ENCODE measurements at places on chromosomes 1 and 21.

GRCh38 chr1:183039985-183040447 lies 16.8 kb downstream of the LAMC1 start:
- DNase-seq = peak; percentile 72

DNA sequence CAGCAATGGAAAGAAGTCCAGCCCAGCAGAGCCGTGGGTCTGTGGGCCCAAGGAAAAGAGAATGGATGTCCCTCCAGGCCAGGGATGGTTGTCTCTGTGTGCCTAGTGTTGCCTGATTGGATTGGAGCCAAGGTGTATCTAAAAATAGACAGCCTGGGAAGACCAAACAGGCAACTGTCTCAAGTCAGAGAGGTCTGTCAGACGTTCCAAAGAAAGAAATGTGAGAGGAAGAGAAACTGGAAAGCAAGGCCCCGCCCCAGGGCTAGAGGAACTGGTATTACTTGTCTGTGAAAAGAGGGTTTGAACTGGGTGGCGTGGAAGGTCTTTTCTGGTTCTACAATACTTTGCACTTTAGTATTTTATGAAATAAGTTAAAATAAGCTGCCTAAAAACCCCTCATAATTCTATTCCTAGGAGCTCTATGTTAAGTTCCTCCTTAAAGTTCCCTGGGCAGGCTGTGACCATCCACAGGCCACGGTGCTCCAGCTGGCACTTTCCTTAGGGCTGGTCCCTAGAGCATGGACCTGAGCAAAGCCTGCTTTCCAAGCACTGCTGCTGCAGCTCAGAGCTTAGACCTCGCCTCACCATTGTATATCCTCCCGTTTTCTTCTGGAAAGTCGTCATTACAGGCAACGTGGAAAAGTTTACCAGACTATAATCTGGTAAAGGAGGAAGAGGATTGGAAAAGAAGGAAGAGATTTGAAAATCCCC lies 151.6 kb downstream of the DISC1 start:
- peak; percentile 91 for DNase-seq

- no peak for DNase-seq
These were observed 209.0 kb downstream of the DYRK1A start for GRCh38 chr21:37575580-37575979.

DNA sequence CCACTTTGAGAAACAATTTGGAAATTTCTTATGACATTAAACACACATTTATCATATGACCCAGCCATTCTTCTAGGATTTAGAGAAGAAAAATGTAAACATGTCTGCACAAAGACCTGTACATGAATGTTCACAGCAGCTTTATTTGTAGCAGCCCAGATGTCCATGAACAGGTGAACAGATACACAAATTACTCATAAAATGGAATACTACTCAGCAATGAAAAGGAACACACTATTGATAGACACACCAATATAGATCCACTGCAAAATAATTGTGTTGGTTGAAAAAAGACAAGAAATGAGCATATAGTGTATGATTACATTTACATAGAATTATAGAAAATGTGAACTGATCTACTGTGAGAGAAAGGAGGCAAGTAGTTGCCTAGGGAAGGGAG lies 26.1 kb downstream of the ARHGEF11 start:
- no peak for DNase-seq

DNA sequence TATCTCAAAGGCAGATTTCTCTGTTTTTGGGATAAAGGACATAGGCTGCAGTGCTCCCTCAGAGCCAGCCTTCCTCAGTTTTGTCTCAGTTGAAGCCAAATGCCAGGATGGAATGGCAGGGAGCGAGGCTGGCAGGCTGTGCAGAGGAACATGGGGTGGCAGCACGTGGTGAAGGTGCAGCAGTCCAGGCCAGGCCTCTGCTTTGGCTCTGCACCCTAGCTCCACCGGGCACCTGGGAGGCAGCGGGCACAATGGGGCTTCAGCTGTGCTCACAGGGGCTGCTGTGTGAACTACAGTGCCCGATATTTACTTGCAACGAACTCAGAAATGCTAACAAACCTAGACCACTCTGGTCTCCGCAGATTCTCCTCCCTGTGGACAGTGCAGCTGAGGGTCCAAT lies 319.6 kb downstream of the ZNF326 start:
- DNase-seq = no peak

- no peak for DNase-seq
These were observed 122.6 kb upstream of the PPP2R5A start for GRCh38 chr1:212162635-212163034.

DNA sequence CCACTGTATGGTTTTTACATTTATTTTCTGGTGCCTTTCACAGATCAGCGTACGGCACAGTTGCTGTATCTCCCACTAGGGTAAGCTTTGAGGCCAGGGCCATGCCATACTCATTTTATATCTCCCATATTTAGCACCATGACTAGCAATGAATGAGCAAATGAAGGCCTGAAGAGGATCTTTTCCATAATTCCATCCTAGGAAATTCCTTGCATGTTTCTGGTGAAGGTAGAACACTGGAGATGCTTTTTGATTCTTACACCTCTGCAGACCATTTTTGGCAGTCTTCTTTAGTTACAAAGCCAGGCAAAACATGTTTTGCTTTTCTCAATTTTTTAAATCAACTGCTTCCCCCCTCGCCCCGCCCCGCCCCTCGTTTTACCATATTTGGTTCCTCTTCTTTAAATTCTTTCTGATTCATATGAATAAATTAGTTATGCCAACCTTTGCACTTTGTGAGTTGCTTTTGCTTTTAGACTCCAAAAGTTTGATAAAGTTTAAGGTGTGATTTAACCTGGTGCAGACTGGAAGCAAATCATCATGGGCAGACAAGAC lies 78.9 kb upstream of the AK4 start:
- no peak for DNase-seq

DNA sequence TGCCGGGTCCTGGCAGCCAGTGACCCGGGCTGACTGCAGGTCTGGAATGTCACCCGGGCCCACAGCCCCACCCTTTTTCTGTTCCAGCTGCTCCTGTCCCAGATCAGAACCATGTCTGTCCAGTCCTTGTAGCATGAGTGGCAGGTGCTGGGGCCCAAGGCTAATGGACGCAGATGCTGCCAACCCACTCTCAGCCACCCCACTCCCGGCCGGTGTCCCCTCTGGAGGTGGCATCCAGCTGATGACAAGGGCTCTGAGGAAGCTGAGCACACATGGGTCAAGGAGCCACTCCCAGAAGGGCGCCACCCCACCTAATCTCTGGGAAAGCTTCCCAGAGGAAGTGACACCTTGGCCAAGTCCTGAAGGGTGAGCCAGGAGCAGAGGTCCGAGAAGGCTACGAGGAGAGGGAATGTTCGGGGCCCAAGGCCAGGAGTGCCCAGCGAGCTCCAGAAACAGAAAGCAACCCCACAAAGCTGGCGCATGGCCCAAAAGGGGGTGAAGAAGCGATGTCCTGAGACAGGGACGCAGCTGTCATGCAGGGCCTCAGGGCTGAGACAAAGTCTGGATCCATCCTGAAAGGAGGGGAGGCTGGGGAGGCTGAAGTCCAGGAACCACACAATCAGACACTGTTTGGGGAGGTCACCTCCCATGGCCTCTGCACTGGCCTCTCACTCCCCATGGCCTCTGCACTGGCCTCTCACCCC lies 39.5 kb downstream of the ACOT7 start:
- DNase-seq = no peak

DNA sequence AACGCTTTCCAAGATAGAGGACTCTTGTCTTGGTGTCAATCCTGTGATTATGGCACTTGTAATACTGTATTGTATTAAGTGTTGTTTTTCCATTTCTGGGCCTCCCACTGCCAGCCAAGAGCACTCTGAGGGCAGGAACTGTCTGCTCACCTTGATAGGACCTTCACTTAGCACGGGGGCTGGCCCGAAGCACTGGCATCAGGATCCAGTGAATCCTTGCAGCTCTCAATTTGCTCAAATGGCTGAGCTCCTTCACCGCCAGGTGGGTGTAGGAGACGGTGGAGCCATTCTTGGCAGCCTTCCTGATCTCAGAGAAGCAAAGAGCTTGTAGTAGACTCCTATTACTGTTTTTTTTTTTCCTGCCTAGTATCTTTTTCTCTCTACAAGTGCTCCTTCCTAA lies 17.7 kb downstream of the MECR start:
- no peak for DNase-seq

- DNase-seq = no peak
These were observed 20.1 kb downstream of the ECE1 start for GRCh38 chr1:21270086-21270689.

- no peak for DNase-seq
These were observed 6.1 kb upstream of the MYCL start for GRCh38 chr1:39907528-39908453.

DNA sequence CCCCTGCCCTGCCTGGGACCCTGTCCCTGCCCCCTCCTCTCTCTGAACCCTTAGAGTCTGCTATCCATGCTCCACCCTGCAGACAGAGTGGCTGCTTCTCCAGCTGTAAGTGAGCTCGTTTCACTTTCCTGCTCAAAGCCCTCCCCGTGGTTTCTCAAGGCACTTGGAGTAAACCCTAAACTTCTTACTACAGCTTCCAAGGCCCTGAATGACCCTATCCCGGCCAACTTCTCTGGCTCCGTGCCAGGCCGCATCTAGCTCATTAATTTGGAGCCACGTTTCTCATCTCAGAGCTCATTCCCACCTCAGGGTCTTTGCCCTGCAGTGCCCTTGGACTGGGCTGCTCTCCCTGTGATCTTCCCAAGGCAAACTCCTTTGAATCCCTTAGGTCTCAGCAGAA lies 235.1 kb upstream of the RUNX1 start:
- no peak for DNase-seq
